Activated naive CD4-positive, alpha-beta T cell treated with anti-CD3 and anti-CD28 coated beads, Interleukin-2, amount 10 ng/mL, durations not matched to agents 7 days and 5 days (primary cell): ENCODE measurements at places on chromosomes 11 and 22.
A peak's percentile ranks its signal among the peaks of the same experiment; 100 is the strongest.

- no peak for DNase-seq
These were observed 38.0 kb upstream of the CDON start for GRCh38 chr11:126100716-126101115.

GRCh38 chr11:6799402-6799801 is at the start of gene OR6A2:
Gene OR6A2, minus strand, starts transcription at chr11:6799689. Its CDS starts 3,981 bp downstream, at chr11:6795708.
- DNase-seq = no peak

GRCh38 chr11:64355078-64355940 is 3.7 kb upstream of the RPS6KA4 start:
- peak; percentile 55 for DNase-seq

DNA sequence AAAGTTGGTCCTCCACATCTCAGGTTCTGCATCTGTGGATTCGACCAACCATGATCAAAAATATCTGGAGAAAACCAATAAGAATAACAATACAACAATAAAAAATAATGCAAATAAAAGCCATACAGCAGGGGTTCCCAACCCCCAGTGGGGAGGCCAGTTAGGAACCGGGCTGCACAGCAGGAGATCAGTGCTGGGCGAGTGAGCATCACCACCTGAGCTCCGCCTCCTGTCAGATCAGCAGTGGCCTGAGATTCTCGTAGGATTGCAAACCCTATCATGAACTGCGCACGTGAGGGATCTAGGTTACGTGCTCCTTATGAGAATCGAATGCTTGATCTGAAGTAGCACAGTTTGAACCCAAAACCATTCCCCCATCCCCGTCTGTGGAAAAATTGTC is 25.4 kb upstream of the MYO18B start:
- DNase-seq = no peak

DNA sequence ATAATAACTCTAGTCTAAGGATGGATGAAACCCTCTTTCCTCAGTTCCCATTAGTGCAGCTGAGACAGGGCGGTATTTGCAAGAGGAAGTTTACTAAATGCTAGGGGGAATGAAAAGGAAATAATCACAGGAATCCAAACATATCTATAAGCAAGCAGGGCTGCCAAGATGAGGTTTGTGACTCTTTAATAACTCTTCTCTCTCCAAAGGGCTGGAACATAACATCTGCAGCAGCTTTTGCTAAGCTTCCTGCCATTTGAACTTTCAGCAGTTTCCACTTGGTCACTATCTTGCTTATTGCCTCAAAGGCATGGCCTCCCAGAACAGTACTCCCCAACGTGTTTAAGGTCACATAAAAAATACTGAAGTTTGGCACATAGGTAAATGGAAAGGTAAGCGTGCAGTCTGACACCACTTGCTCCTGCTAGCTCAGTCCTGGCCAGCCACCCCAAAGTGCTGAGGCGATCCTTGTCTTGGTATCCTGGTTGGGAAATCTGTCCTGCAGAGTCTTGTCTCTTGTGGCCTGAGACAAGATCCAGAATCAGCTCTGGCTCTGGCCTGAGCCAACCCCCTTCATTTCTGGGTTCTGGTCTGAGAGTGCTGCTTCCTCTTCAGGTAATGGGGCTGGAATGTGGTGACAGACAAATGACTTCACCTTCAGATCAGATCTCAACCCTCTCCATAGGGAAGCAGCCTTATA is 81.8 kb downstream of the KCNC1 start:
- no peak for DNase-seq

DNA sequence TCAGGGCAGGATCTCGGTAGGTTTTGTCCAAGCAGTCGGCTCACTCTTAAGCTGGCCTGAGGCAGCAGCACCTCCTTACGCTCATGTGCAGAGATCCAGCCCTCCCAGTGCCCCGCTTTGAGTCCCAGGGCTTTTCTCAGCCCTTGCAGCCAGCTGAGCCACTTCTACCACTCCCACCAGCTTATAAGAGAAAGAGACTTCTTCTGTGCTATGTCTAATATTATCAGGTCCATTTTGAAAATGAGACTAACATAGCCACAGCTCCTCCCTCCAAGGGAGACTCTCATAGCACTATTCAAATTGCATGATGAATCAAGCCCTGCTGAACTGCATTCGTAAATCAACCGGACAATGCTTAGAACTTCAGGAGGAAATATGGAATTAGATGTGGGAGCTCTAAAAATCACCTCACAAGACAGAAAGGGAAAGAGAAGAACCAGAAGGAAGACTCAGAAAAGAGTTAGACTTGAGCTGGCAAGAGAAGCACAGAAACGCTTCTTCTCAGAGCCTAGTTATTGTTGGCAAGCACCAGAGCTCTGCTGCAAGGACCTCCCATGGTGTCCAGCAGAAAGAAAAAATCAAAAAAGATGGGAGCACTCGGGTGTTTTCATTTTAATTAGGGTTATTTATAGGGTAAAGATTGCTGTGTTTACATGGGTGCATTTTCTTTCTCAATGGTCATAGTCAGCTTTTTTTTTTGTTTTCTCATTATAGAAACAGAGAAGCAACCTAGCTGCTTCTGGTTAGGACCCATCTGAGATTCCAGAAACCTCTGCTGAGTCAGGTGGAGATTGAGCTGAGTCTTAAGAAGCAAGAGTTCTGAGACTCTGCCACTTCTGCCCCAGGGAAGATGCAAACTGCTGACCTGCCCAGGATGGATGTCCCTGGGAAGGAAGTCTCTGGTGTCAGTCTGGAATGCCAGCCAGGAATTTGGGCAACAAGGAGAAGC is 181.4 kb downstream of the ETS1 start:
- DNase-seq = no peak

DNA sequence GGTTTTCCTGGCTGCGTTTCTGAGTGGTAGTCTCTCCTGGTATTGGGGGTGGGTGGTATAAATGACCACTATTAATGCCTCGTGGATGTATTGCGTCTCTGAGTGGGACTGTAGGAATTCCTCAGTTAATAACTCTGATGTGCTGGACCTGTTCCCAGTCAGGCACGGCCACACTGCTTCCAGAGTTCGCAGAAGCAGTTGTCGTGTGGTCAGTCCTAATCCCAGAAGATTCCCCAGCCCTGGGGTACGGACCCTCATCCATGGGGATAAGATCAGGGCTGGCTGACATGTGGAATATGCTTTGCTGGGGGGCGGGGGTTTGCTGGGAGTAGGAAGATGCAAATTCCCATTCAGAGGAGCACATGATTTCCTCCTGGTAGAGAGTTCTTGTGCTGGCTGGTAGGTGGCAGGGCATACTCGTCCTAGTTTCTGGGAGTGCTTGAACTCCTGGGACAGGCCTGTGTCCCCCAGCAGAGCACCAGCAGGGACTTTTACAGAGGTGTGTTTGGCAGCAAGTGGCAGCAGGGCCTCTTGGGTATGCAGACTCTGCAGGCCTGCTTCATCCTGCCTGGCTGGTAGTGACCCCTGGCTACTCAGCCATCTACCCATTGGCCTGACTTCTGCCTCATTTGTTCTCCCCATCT is 157.4 kb downstream of the NAV2 start:
- no peak for DNase-seq

- no peak for DNase-seq
These were observed 17.6 kb upstream of the PRSS23 start for GRCh38 chr11:86782742-86783141.

DNA sequence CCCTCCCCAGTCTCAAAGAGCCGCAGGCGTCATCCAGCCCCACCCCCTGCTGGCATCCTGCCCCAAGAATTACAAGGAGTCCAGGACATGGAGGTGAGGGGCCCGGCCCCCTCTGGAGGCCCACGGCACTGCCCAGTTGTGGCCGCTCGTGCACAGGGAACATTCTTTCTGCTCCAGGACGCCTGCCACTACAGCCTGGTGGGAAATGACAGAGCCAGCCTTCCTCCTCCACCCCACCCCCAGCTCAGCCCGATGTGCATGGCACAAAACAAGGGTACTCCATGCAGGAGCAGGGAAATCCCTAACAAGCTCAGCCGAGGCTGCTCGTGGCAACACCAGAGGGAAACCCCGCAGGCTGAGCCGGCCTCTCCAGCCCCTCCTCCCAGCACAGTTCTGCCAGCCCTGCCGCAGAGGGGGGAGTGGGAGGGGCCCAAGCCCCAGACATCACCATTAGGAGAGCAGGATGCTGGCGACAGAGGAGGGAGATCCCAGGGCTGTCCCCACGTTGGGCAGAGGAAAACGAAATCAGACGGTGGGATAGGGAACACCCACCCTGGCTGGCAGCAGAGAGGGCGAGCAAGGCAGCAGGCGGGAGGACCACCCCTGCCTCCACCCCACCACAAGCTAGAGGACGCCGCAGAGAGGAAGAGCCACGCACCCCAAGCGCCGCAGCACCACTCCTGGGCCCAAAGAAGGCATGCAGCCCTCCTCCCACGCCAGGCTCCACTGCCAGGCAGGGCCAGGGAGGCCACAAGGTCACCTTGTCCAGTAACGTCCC is 10.0 kb downstream of the IGSF9B start:
- DNase-seq = peak; percentile 72

DNA sequence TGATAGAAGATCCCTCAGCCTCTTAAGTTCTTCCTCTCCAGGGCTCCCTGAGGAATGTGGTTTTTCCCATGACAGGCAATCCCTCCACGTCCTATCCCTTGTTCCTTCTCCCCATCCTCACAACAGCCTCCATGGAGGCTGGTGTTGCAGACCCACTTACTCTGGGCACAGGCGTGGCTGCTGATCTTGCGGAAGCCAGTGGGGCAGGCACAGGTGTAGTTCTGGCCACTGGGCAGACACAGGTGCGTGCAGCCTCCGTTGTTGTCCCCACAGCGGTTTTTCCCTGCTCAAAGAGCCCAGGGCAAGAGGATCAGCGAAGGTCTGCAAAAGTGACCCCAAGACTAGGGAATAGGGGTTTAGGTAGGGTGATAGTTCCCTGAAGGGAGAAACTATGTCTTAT is 29.1 kb downstream of the LRP4 start:
- DNase-seq = no peak

DNA sequence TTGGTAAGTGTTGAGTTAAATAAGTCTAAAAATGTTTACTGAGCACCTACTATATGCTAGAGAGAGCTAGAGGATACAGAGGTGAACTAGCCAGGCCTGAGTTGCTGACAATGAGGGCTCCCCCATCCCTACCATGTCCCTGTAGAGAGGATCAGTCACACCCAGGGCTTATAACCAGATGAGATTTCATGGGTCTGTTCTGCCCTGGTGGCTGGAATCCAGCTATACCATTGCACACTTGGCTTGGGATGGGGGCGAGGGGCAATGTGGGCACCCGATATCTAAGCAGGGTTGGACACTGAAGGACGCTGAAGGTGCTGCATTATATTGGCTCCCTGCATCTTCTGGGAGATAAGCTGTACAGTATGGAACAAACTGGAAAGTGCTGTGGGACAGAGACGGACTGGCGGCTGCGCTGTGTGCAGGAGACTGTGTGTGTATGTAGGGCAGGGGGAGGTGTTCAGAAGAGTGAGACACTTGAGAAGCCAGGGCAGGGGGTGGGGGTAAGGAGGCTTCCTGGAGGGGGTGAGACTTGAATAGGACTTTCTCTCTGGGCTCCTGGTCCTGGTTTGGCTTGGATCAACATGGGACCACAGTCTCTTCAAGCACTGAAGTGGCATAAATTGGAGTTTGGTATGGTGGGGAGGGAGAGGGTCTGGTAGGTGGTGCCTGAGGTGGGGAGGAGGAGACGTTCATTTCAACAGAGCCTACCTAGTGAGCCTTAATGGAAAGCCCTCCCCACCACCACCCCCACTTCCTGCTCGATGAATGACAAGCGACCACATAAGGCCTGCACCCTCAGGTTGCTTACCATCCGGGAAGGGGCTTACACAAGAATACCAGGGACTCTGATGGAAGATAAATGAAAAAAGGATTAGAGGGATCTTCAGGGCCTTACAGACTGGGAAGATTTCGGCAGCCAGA is 1.8 kb downstream of the CD82 start:
- DNase-seq = peak; percentile 45

- DNase-seq = peak; percentile 60
These were observed 43.5 kb downstream of the GGTLC2 start for GRCh38 chr22:22687638-22688500.

DNA sequence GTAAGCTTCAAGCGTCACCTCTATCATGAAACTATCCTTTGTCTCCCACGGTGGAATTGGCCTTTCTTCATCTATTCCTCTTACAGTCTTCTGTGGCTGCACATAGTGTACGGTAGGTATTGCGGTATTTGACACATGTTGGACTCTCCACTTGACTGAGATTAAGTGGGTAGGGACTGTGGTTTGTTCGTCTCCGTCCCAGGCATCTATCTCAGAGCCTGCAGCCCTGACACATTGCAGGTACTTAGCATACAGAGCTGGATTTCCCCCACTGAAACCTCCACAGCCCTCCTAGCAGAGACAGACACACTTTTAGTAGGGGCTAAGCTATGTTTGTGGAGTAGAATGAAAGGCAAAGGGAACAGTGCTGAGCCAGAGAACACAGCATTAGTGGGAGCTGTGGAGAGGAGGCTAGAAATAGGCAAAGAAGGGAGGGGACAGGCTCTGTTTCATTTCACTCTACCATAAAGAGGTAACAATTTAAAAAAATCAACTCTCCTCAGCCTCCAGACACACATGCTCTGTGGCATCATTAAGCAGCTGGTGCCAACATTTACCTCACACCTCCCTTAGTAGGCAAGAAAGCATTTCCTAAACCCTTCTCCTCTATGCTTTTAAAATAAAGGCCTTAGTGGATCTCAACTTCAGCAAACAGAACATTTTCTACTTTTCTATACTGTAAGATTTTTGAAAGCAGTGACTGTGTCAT is 277.5 kb downstream of the KIRREL3 start:
- no peak for DNase-seq

DNA sequence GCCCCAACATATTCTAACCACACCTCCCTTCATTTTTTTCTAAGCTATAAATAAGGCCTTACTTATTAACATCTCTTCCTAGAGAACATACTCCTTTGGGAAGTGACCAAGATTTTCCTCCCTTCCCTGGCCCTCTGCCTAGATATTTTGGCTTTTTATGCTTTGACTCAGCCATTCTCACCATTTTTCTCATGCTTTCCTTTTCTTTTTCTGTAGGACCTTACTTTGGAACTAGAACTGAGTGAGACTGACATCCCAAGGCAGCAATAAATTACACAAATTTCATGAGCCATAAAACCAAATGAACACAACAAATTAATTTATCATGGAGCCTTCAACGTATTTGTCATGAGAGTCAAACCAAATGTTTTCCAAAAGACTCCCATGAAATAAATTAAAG is 142.7 kb upstream of the CTSC start:
- DNase-seq = no peak

DNA sequence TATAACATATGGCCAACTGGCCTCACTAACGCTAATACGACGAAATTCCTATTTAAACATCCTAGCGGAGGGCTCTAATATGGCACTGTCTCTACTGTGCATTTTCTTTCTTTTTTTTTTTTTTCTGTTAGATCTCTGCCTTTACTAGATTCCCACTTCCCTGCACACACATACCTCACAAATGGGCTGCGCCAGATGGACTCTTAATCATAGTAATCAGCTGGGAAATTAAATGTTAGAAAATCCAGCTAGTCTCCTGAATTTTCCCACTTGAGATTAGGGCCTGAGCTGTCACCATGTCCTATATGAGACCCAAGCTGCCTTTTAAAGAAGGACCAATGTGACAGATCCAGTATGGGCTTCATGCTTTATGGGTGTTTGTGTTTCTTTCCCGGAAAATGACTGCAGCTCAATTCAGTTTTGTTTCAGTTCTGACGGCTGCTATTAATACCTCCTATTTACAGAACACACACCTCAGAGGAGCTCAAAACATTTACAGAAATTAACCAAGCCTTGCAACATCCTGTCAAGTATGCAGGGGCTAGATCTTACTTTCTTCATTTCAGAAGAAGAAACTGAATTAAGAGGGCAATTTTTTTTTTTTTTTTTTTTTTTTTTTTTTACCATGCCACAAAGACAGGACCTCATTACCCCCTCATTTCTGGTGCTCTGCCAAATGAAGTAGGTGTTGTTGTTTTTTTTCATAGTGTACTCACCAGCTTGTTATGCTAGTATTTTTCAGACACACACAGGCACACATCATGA is 49.8 kb upstream of the BLID start:
- DNase-seq = no peak
